ENCODE measurements at places on chromosomes 4 and X.

GRCh38 chr4:142098900-142099545 lies 462.6 kb downstream of the IL15 start:
- DNase-seq, result no peak

- DNase-seq, result no peak
Measured at GRCh38 chr4:125734504-125734903, 419.7 kb downstream of the FAT4 start.

GRCh38 chr4:174156239-174156826 lies 127.1 kb downstream of the FBXO8 start:
- DNase-seq, result peak; percentile 13

DNA sequence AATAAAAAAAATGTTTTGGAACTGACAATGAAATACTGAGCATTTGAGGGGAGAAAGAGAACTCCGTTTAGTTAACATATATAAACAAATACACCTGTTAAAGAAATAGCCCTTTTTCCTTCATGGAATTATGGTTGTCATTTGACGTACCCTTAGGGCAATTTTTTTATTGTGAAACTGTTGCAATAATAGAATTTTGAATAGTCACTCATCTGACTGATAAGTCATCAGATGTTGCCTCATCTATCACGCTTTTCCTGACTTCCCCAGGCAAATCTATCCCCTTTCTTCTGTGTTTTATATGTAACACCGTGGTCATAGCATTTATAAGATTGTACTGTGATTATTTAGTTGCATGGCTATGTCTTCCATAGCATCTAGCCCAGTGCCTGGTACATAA lies 69.0 kb upstream of the HDAC8 start:
- DNase-seq, result no peak

GRCh38 chrX:53356186-53356585 lies 66.3 kb downstream of the SMC1A start:
- DNase-seq, result no peak

GRCh38 chr4:158239196-158239595 lies 28.9 kb downstream of the TMEM144 start:
- DNase-seq, result no peak

DNA sequence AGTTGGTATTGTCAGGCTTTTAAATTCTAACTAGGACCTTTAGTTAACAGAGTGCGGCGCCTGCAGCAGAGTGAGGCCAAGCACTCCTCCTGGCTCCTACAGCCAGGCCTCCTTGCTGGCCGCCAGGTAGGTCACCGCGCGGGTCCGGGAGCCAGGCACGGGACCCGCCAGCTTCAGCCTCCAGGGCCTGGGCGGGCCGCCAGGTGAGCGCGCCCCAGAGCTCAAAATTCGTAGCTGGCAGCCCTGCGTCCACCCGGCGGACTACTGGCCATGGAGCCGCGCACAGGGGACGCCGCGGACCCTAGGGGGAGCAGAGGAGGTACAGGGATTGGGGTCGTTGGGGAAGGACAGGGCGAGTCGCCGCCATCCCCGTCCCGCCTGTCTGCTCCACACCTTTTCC lies at the start of gene MAGIX:
Gene MAGIX (plus strand): TSS at position 139 of the 400 bp plus-strand sequence. CDS start 132 bp downstream, at position 271.
- DNase-seq, result no peak

DNA sequence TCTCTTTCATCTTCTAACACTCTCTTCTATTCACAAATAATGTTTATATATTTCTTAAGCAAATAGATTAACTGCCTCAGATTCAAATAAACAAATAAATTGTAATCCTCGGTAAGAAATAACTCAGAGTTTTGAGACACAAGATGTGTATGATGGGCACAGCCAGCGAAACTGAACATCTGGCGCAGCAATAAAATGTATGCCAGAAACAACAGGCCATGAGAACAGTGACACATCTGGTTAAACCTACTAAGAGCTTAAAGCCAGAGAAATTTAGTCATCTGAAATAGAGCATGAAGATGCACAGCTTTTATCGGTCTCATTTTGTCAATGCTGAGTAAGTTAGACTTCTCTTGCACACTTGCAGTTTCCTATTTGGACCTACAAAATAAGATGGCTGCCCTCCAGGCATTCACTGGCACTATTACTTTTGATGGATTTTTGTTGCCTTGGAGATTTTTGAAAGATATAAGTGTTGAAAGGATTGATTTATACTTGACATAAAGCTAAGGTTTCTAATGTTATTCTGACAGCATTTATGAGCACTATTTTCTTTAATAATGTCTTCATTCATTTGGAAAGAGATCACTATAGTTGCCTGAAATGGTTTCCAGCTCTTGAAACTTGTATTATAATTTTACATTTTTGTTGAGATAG lies 1444.0 kb downstream of the PCDH18 start:
- no peak for DNase-seq

GRCh38 chr4:56958111-56958517 lies 19.3 kb downstream of the NOA1 start:
- DNase-seq, result peak; percentile 99

DNA sequence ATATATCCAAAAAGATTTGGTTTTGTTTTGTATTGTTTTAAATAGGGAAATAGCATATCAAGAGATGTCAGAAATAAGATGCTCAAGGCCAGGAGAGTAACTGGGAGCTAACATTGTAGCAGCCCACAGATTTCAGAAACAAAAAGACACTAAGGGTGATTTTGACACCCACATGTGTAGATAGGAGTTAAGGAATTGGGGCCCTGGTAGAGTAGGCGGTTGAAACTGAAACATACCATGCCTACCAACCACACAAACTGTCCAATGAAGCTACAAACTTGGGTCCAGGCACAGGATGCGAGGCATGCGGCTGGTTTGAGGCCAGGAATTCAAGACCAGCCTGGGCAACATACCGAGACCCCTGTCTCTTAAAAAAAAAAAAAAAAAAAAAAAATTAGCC lies 6.3 kb upstream of the HSPA4L start:
- no peak for DNase-seq

Data from fibroblast of lung (primary cell).